ENCODE measurements at places on chromosomes 7 and 10.

DNA sequence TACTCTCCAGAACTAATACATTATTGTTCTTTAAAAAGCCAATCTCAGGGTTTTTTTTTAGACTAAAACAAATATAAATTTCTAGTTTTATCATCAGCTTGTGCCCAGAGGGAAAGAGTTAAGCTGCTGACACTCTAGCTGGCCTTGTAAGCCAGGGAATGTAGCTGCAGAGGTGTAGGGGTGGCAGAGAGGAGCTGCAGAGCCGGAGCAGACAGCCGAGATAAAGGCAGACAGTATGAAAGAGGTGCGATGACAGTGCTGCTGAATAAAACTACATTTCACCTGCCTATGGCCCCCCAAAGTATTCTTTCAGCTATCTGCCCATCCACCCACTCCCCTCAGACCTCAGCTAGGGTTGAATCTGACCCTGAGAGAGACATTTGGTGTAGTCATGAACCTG is 653.7 kb upstream of the ZWINT start:
- DNase-seq = no peak

GRCh38 chr10:75106242-75106641 is 5.2 kb upstream of the SAMD8 start:
- DNase-seq = no peak

DNA sequence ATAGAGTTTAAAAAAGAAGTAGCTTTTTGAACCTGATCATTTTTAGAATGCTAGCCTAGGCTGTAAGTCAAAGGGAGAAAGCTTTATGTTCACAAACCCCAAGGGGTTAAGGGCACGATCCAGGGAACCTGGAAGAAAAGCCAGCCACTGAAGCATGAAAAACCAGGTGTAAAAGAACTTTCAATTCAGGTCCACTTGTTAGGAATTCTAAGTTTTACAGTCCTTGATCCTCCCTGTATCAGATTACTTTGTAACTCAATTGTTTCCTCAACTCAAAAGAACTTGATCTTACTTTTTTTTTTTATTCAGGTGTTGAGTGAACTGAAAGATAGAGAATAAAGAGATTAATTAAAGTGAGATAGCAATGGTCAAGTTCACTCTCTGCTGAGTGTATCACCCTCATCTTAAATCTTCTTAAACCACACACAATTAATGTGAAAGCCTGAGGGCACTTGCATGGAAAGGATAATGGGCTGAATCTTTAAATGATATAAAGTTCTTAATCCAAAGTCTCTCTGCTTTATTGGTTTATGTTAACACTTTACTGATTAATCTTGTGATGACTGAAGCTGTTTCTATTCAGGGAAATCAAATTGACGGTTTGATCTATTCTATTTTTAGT is 672.2 kb upstream of the LRRN3 start:
- no peak for DNase-seq

GRCh38 chr10:1706256-1706655 is 31.1 kb downstream of the ADARB2 start:
- DNase-seq = no peak

GRCh38 chr10:98251399-98251798 is 16.6 kb downstream of the LOXL4 start:
- no peak for DNase-seq

DNA sequence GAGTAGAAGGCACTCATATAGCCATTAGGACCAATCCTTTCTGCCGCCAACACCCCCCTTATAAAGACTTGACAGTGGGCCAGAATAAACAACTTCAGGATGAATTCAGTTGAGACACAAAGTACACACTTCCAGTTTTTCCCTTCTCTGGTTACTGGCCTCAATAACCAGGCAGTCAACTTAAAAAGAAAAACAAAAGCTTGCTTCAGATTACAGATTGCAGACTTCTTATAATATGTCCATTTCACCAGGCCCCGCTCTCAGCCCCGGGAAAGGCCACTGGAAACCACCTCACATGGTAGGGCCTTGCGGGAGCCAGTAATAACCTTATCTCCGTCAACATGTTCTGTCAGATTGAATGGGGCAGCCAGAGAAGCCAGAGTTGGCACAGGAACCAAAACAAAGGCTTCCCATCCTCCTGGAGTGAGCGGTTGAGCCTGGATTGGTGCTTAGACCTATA is 108.8 kb downstream of the EGFR start:
- DNase-seq = no peak

GRCh38 chr10:20620981-20621380 is 276.1 kb downstream of the NEBL start:
- no peak for DNase-seq

DNA sequence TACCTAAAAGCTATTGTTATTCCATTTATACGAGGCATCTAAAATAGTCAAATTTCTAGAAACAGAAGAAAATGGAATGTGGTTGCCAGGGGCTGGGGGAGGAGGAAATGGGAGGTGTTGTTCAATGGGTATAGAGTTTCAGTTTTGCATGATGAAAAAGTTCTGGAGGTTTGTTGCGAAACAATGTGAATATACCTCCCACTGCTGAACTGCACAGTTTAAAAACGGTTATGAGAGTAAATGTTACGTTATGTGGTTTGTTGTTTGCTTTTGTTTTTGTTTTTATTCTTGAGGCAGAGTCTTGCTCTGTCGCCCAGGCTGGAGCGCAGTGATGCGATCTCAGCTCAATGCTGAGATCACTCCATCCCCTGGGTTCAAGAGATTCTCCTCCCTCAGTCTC is 64.9 kb upstream of the NRBF2 start:
- DNase-seq = no peak

DNA sequence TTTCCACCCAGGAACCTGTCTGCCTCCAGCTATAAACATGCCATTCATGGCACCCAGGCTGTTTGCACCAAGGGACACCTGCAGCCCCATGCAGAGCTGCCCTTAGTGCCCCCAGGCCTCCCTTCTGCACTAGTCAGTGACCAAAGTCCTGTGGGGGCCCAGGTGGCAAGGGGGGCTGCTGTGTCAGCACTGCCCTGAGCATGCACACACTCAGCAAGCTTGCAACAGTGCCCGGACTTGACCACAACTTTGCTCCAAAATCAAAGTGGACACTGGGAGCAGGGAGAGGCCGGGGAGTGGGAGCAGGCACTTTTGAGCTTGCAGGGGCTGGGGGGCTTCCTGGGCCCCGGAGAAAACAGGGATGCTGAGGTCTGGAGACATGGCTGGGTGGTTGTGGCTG is 192.9 kb upstream of the MBL2 start:
- DNase-seq = no peak

- DNase-seq = peak; percentile 18
These were observed 375.0 kb downstream of the TYW1 start for GRCh38 chr7:67371429-67372305.

All from NCI-H1417 treated with DMSO at 0.1 percent for 48 hours (cell line).